ENCODE measurements at places on chromosomes 5 and 9. TPM values are rescaled to one million over a fixed set of nuclear protein-coding genes. Genes with fewer than 3 reads are reported as not detected.

The ZFYVE16 gene
- total RNA-seq = 10.0 TPM

The PCDHAC2 gene
- total RNA-seq = not detected

GRCh38 chr5:159951387-159951786, 35.1 kb downstream of the ADRA1B start:
- H3K36me3 ChIP-seq = peaks cover 3% of the 10 kb centered on the region
- no peaks in the 10 kb centered on the region for H3K4me1 ChIP-seq

DNA sequence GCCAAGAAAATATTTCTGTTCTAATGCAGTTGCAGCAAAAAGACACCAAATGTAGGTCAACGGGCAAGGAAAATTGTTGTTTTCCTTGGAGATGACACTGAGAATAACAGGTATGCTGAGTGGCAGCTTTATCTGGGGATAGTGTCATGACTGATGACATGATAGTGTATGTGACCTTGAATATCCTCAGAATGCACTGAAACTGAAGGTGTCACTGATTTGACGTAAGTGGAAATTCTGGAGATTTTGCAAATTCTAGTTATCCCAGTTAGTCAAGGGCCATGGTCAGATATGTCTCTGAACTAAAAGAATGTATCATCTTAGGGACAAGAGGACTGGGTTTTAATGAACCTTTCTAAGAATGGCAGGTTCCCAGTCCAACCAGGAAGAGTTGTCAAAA, 138.0 kb upstream of the C9orf72 start:
- no peak overlapping the region for H3K4me3 ChIP-seq
- H3K4me1 ChIP-seq = no peaks in the 10 kb centered on the region
- H3K36me3 ChIP-seq = no peaks in the 10 kb centered on the region
- H3K27me3 ChIP-seq = no peaks in the 10 kb centered on the region
- DNase-seq = no peak
- H3K27ac ChIP-seq = no peak overlapping the region

GRCh38 chr5:142784401-142784955, 14.3 kb downstream of the ARHGAP26 start:
- DNase-seq = no peak
- no peaks in the 10 kb centered on the region for H3K36me3 ChIP-seq
- H3K27me3 ChIP-seq = no peaks in the 10 kb centered on the region

DNA sequence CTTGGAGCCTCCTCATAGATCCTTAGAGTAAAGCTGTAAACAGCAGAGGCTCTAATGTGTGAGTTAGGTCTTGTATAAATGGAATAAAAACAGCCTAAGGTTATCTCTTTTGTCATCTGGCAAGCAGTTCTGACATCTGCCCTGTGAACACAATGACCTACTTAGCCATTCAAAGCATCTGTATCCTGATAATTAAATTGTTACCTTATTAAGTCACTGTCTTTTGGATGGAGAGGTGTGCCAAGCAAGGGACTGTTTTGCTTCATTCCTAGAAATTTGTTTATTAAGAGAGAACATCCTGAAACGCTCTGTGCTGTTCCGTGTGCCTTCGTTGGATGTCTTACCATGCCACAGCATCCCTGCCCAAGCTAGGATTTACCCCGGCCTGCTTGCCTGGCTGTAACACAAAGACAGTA, 1.5 kb downstream of the LSM11 start:
- H3K27me3 ChIP-seq = no peaks in the 10 kb centered on the region
- peak overlapping the region; percentile 98 for H3K4me3 ChIP-seq
- H3K4me1 ChIP-seq = peaks cover 5% of the 10 kb centered on the region
- H3K36me3 ChIP-seq = no peaks in the 10 kb centered on the region
- no peak overlapping the region for H3K27ac ChIP-seq

Measured in ascending aorta (tissue), 2 donors.